ENCODE measurements at places on chromosomes 11 and 22.

GRCh38 chr11:100789500-100789899, 102.4 kb downstream of the ARHGAP42 start:
- no peak overlapping the region for H3K27ac ChIP-seq
- DNase-seq: no peak
- H3K4me1 ChIP-seq: peaks cover 3% of the 10 kb centered on the region
- no peaks in the 10 kb centered on the region for H3K27me3 ChIP-seq

GRCh38 chr22:21025763-21026755, 6.3 kb downstream of the SLC7A4 start:
- H3K4me3 ChIP-seq: no peak overlapping the region
- no peak for DNase-seq
- peaks cover 6% of the 10 kb centered on the region for H3K4me1 ChIP-seq
- no peaks in the 10 kb centered on the region for H3K36me3 ChIP-seq
- H3K27ac ChIP-seq: no peak overlapping the region
- H3K27me3 ChIP-seq: no peaks in the 10 kb centered on the region

GRCh38 chr11:19268909-19269308, 28.2 kb upstream of the E2F8 start:
- H3K36me3 ChIP-seq: no peaks in the 10 kb centered on the region
- no peak overlapping the region for H3K27ac ChIP-seq
- DNase-seq: no peak
- H3K4me3 ChIP-seq: no peak overlapping the region
- no peaks in the 10 kb centered on the region for H3K27me3 ChIP-seq

DNA sequence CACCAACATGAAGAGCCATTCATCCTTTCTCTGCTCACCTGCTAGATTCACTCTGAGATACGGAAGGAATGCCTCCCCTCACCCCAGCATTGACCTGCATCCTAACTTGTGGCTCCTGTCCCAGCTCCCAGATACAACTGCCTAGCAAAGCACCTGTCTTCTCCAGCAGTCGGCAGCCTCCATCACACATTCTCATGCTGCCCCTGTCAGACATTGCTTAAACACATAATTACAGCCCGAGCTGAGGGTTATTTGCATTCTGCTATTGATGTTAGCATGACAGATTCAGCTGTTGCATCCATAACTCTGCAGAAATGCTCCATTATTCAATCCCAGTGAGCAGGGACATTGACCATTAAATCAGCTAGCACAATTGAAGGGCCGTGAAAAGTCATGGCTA, 184.4 kb upstream of the NARS2 start:
- no peak overlapping the region for H3K27ac ChIP-seq
- no peak overlapping the region for H3K4me3 ChIP-seq
- no peaks in the 10 kb centered on the region for H3K4me1 ChIP-seq
- no peaks in the 10 kb centered on the region for H3K27me3 ChIP-seq
- no peaks in the 10 kb centered on the region for H3K36me3 ChIP-seq
- DNase-seq: no peak

DNA sequence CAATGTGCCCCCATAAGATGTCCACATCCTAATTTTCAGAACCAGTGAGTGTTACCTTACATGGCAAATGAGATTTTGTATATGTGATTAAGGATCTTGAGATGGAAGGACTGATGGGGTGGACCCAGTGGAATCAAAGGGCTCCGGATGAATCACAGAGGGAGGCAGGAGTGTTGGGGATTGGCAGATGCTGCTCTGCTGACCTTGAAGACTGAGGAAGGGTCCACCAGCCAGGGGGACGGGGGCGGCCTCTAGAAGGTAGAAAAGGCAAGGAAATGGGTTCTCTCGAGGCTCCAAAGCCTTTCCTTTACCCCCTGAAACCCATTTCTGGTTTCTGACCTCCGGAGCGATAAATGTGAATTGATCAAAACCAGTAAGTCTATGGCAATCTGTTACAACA, 18.8 kb downstream of the TMEM218 start:
- no peak for DNase-seq
- peaks cover 4% of the 10 kb centered on the region for H3K4me1 ChIP-seq
- no peaks in the 10 kb centered on the region for H3K27me3 ChIP-seq
- no peak overlapping the region for H3K27ac ChIP-seq
